PC-9 (cell line): ENCODE measurements at places on chromosomes 1 and 21.

- peak; percentile 60 for DNase-seq
Measured at GRCh38 chr1:99963041-99963795, 6.6 kb upstream of the SLC35A3 start.

GRCh38 chr1:155969377-155969791, 9.0 kb downstream of the ARHGEF2 start:
- no peak for DNase-seq

DNA sequence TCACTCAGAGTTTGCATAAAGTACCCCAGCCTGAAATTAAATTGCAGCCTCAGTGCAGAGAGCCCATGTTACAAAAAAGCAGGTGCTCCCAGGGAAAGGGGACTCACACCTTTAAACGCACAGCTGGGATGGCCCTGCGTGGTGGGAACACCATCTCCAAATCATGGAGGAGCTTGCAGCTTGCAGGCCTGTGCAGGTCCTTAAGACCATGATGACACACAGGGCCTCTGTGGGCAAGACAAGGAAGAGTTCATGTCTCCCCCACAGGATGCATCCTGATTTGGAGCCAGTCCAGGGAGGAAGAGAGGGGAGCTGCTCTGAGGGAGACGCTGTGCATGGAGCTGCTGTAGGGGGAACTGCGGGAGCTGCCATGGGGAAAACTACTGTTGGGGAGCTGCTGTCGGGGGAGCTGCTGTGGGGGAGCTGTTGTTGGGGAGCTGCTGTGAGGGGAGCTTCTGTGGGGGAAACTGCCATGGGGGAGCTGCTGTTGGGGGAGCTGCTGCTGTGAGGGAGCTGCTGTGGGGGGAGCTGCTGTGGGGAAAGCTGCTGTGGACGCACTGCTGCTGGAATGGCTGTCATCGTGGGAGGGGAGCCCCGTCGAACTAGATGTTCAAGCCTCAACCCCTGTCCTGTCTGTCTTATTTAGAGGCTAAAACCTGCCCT, 113.9 kb downstream of the MATN1 start:
- DNase-seq = no peak

- DNase-seq = no peak
Measured at GRCh38 chr21:26057477-26058170, 112.9 kb downstream of the APP start.

DNA sequence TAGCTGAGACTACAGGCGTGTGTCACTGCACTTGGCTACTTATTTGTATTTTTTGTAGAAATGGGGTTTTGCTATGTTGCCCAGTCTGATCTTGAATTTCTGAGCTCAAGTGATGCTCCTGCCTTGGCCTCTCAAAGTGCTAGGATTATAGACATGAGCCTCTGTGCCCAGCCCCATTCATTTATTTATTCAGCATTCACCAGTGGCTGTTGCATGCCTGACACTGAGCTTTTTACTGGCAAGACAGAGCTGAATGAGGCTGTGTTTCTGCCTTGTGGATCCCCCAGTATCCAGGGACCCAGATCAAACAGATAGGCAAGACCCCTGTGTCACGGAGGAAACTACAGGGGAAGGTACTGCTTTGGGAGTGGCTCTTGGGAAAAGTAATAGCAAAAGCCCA, 109.4 kb downstream of the DISC1 start:
- DNase-seq = no peak

GRCh38 chr1:225631021-225631663, 21.8 kb downstream of the ENAH start:
- no peak for DNase-seq
